ENCODE measurements at places on chromosomes 4 and X.

GRCh38 chr4:24053934-24054333 is 164.1 kb upstream of the PPARGC1A start:
- DNase-seq, result no peak

DNA sequence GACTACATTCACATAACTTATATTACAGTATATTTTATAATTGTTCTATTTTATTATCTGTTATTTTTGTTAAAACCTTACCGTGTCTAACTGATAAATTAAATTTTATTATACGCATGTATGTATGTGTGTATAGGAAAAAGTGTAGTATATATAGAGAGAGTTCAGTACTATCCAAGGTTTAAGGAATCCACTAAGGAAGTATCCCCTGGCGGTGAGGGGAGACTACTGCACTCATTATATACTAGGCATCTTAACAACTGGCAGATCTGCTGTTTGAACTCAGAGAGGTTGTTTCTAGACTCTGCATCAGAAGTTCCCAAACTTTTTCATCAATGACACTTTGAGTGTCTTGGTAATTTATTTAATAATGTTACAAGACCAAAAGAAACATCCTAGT is 70.9 kb downstream of the NDST4 start:
- no peak for DNase-seq

DNA sequence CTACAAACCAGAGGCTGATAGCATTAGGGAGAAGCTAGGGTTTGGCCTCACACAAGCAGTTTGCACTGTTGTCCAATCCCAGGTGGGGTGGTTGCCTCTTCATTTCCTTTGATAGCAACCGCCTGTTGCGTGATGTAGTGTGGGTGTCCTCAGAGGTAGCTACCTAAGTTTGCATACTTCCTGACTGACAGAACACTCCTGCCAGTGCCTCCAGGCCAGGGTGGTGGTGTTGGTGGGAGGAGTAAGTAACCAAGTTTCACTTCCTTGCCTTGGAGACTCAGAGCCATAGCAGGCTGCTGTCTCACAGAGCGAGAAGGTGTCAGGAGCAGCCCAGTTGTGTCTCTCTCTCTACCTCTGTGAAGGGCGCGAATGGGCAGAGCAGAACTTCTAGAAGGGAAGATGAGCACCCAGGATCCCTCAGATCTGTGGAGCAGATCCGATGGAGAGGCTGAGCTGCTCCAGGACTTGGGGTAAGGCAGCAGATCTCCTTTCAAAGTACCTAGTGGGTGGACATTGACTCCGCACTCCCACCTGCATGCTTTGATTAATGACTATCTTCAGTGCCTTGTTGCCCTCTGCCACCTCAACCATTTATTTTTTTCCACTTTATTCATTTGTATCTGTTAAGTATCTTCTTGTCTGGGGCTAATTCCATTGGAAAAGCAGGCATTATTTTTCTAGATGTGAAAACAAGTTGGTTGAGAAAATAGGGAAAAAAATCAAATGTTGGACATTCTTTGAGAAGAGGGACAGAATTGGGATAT is at the start of gene DAPP1:
Gene DAPP1, plus strand, starts transcription at position 283 of the 764 bp plus-strand sequence. Its CDS starts 87 bp downstream, at position 370.
- peak; percentile 8 for DNase-seq

- DNase-seq, result no peak
These were observed 1068.8 kb downstream of the FAM133A start for GRCh38 chrX:94742772-94743171.

Data from muscle of arm (tissue), 14 donors.